Pulmonary artery endothelial cell (primary cell): ENCODE measurements at places on chromosomes 13 and 19. TPM values are rescaled to one million over a fixed set of nuclear protein-coding genes. Genes with fewer than 3 reads are reported as not detected.

DNA sequence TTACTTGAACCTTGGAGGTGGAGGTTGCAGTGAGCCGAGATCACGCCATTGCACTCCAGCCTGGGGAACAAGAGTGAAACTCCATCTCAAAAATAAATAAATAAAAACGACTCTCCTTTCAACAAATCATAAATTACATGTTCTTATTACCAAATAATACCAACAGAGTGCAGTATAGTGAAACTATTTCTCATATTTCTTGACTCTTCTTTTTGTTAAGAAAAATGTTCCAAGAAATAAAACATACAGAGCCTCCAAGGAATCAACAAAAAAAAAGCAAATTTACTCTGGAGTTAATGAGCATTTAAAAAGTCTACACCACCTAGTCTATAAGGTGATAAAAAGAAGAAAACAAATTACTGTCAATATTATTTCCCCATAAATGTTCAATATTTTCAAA is 188.8 kb downstream of the KLF12 start:
- DNase-seq: no peak

INAFM1 gene
- 0.73 and 1.3 TPM in 2 replicates for total RNA-seq

- DNase-seq: no peak
These were observed 802 bp downstream of the DMPK start for GRCh38 chr19:45781214-45782161.

KLK1 gene
- total RNA-seq: not detected in 2 replicates

DNA sequence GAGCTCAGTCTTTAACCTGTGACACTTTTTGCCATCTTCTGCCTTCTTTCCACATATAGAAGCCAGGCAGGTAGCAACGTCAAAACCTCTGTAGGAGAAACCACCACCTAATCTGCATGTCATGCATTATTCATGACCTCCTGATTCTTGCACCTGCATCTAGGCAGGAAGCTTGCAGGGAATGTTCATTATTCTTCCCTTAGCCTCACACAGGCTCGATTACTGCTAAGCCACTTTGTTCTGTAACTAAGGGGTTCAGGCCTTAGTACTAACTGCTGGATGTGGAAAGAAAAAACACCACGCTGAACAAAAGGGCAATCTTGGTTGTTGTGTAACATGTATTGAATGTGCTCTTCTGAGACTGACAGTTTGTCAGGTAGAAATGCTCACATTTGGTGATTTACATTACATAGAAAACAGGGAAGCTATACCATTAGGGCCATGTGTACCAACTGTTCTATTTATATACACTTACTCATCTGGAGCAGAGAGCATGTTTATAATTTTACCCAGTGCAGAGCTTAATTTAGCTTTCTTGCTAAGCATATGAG is 366.9 kb downstream of the KLF12 start:
- DNase-seq: no peak

DNA sequence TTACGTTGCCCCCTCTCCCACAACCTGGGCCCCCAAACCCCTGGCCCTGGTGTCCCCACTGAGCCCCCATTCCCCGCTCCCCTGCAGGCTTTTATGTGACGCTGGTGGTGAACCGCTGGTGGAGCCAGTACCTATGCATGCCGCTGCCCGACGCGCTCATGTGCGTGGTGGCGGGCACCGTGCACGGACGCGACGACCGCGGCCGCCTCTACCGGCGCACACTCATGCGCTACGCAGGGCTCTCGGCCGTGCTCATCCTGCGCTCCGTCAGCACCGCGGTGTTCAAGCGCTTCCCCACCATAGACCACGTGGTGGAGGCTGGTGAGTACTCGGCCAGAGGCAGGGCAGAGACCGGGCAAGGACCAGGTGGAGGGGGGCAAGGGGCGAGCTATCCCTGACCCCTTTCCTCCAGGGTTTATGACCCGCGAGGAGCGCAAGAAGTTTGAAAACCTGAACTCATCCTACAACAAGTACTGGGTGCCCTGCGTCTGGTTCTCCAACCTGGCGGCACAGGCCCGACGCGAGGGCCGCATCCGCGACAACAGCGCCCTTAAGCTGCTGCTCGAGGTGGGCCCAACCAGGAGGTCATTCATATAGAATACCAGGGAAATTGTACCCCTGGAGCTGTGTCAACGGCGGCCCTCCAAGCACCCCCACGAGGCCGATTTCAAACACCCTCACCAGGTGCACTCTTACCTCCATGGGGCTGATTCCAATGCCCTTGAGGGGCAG is 3.0 kb downstream of the BEST2 start:
- no peak for DNase-seq

- DNase-seq: no peak
These were observed 274.7 kb downstream of the SUCLA2 start for GRCh38 chr13:47726394-47726793.

- no peak for DNase-seq
These were observed 23.4 kb upstream of the TBC1D4 start for GRCh38 chr13:75505327-75505726.

SERPINE3 gene
- total RNA-seq: not detected in 2 replicates

DNA sequence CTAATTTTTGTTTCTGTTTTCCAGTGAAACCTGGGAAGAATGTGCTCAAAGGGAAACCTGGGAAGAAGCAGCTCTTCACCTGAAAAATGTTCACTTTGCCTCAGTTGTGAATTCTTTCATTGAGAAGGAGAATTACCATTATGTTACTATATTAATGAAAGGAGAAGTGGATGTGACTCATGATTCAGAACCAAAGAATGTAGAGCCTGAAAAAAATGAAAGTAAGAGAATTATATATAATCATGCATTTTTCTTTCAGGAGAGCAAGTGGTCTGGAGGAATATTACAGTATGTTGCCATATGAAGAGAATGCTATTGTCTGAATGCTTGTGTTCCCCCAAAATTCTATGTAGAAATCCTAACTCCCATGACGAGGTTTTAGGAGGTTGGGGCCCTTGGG is 3.4 kb downstream of the NUDT15 start:
- no peak for DNase-seq

DNA sequence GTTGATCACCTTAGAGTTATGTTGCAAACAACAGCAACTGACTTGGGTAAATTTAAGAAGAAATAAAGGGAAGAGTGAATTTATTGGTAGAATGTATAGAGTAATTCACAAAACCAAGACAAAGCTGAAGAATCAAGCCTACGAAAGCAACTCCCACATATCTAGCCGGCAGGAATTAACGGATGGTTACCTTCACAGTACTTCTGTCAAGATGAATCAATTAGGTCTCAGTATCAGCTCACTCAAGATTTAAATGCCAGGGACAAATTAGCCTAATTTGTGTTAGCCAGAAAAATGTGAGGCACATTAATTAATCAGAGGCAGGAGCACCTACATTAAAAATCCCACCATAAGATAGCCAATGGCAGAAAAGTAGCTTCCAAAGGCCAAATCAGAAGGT is 10.7 kb downstream of the KPNA3 start:
- no peak for DNase-seq

- DNase-seq: no peak
These were observed 62.9 kb downstream of the ZC3H13 start for GRCh38 chr13:45989607-45990006.

POU2F2 gene
- 0.26 and 0.49 TPM in 2 replicates for total RNA-seq

GRCh38 chr13:48644141-48644540 is 9.6 kb upstream of the CYSLTR2 start:
- no peak for DNase-seq

GRCh38 chr13:45333977-45334922 is 6.7 kb downstream of the TPT1 start:
- no peak for DNase-seq

GRCh38 chr19:51259348-51260245 is 8.7 kb downstream of the SIGLECL1 start:
- DNase-seq: no peak

DNA sequence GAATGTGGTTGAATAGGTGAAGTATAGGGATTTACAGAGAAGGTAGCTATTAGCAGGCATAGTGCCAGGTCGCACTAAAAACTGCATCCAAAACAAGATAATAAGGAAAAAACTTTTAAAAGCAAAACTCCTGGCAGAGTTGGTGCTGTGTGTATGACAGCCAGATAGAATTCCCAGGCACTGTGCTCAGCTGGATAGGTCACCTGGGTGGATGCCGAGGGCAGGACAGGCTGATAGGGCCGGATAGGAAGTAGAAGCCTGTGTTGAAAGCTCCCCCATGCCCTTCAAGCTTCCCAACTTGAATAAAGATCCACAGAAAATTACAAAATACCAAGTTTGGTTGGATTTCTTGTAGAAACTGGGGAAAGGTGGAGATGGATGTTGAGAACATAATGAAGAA is 48.9 kb upstream of the TDRD3 start:
- DNase-seq: no peak

DNA sequence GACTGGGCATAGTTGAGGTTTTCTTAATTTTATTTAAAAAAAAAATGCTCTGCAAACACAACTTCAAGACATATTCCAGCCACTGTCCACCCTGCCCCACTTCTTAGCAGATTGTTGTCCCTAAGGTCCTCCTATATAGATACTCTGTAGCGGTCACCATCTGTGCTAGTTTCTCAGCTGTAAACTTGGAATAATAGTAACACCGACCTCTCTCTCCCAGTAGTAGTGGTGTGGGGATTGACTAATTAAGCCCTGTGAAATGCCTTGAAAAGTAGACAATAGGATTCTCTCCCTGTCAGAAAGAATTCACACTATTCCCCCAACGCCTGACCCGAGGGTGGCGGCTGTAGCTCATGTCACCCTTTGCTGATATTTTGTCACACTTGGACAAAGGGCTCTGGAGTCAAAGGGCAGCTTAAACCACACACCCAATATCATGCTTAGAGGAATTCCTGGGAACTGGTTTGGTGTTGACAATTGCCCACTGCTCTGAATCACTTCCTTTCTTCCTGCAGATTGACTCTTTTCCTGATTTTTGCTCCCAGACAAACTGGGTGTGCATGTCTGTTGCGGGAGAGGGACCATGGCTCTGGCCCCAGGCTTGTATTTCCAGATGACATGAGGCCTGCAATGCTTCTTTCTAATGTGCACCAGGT is 9.2 kb upstream of the SERP2 start:
- DNase-seq: peak; percentile 63

CA11 gene
- total RNA-seq: 2.3 and 3.2 TPM in 2 replicates

ZNF560 gene
- total RNA-seq: 2.1 TPM in 1 of 2 replicates, not detected in the other

TPM4 gene
- total RNA-seq: 788 and 800 TPM in 2 replicates

FUT3 gene
- not detected in 2 replicates for total RNA-seq

FGF14 gene
- total RNA-seq: not detected in 2 replicates

DNA sequence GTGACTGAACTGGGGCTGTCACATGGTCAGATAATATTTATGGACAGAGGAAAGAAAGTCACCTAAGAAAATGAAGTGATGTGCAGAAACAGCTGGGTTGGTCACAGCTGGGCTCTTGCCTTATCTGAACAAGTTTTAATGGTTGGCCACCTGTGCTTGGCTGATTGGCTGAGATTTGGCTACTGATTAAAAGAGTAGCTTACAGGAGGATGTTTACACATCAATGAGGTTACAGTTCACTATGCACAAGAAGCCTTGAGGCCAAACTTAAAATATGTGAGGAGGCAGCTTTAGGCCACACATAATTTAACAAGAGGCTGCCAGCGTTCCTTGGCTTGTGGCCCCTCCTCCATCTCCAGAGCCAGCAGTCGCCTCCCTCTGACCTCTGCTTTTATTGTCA is 99.2 kb upstream of the C1QTNF9B start:
- no peak for DNase-seq

- no peak for DNase-seq
These were observed 8.5 kb downstream of the DNAJC15 start for GRCh38 chr13:43031881-43032280.

DNA sequence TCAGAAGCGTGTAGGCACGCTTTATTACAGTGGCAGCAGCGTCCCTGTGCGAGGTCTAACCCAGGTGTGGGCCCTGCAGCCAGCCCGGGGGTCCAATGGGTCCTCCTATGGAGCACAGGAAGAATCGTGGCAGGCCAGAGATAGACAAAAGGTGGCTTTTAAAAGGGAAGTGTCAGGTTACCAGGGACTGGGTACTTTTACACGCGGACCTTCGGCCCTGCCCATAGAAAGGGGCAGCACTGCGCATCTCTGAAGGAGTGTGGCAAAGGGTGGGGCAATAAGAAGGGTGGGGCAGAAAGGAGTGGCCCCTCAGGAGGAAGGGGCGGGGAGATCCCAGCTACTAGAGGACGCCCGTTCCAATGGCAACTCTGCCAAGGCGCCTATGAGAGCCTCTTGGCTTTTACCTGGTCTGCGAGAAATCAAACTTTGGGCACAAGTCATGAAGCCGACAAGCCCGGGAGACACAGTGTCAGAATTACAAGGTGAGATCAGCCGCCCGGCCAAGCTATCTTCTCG is 1419.8 kb downstream of the UQCRFS1 start:
- no peak for DNase-seq

GRIN3B gene
- total RNA-seq: 0.39 and 0.59 TPM in 2 replicates
